Mucosa of gallbladder (tissue), 1 donor: ENCODE measurements at places on chromosomes 4 and X. TPM values are rescaled to one million over a fixed set of nuclear protein-coding genes. Genes with fewer than 3 reads are reported as not detected.

CXCR3 gene
- 1.5 TPM for total RNA-seq

DNA sequence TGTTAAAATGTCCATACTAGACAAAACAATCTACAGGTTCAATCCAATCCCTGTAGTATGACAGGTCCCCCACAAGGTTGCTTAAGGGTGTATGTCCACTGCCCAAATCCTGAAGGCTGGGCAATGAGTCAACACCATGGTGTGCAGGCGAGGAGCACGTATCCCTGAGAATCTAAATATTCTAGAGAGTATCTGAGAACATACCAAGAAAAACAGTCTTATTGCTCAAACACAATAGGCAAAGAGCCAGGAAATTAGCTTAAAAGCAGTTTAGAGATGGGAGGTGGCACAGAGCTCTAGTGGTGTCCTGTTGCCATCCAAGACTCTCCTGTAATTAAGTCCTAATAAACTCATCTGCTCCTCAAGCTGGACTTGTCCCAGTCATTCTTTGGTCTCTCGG, 37.0 kb downstream of the RCHY1 start:
- no peak for DNase-seq

DNA sequence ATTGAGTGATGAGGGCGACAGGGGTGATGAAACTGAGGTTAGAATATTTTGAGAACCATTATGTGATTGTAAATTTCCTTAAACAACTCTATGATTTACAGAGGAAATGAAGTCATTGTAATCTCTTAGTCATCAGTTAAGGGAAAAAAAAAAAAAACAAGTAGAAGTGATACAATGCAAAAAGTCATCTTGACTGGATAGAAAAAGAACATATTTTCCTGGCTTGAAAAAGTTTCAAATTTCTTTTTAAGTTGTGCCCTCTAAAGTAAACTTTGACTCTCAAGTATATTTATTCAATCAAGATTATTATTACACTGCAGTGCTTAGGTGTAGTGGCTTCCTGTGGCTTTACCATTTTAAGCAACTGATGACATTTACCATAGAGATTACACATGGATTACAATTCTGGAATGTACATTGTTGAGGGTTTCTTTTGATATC, 40.6 kb downstream of the GABRB1 start:
- DNase-seq = no peak

GRCh38 chr4:189305500-189305899, 635.2 kb upstream of the FRG1 start:
- DNase-seq = no peak

DNA sequence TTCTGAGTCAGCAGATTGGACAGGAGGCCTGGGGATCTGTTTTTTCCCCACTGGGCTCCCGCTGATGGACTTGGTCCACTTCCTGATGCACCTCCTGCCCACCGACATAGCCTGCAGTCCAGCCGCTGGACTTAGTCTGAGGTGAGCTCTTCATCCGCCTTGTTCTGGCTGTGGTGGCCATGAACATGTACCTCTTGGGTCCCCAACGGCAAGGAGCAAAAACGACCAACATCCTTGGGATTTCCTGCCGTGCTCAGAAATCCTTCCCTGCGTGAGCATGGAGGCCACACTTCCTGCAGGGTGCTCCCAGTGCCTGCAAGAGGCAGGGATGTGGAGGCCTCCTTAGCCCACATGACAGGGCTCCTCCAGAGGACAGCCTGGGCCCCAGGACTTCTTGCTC, 76.8 kb downstream of the CRMP1 start:
- DNase-seq = no peak

GRCh38 chr4:184413261-184414046, 60.9 kb downstream of the IRF2 start:
- DNase-seq = no peak

GRCh38 chr4:2545321-2546013, 9.0 kb downstream of the FAM193A start:
- no peak for DNase-seq

DNA sequence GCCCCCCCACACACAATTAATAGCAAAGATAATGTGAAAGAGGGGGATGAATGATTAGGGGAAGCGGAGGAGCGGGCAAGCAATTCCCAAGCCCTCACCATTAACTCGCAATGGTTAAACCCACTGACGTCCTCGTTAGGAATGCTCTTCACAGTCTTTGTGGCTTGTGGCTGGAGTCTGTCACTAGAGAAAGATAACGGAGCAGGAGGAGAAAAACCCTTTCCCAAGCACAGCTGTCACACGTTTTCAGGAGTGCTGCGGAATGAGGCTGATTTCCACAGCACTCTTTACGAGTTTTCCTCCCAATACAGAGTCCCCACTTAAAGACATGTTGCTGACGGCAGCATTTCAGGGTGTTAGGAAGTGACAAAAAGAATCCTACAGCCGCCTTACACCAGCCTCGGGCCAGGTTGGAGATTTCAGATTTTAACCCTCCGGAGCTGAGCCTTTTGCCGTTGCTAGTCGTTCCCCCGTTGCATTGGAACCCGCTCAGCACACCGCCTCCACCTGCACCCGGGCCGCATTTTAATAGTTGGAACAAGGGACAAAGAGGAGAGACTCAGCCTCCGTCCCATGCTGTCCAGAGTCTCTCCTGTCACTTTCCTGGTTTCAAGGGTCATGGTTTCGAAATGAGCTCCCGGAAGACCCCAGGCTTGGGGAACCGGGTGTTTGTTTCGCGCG, 92.2 kb downstream of the GEMIN8 start:
- no peak for DNase-seq

DNA sequence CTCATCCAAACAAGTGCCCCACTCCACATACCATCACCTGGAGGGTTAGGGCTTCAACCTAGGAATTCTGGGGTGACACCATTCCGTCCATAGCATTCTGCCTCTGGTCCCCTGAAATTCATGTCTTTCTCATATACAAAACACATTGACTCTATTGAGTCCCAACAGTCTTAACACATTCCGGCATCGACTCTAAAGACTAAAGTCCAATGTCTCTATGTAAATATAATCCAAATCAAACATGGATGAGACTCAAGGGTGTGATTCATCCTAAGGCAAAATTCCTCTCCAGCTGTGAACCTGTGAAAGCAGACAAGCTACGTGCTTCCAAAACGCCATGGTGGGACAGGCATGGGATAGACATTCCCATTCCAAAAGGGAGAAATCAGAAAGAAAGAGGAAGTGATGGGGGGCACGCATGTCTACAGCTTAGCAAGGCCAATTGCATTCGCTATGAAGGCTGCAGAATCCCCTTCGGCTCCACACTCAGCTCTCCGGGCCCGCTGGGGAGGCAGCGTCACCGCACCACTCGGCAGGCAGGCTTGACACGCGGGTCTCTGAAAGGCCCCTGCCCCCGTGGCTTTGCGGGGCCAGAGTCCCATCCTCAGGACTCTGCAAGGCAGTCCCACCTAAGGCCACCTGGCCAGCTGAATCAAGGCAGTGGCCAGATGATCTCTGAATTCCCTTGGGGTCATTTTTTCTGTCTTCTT, 53.2 kb downstream of the ADRA2C start:
- no peak for DNase-seq

BEX5 gene
- total RNA-seq = 41.1 TPM

PGAM4 gene
- total RNA-seq = not detected

- DNase-seq = no peak
These were observed 96.3 kb downstream of the IQCM start for GRCh38 chr4:149719357-149719756.

DYNLT3 gene
- 65.8 TPM for total RNA-seq

- DNase-seq = no peak
These were observed 116.8 kb downstream of the NAA11 start for GRCh38 chr4:79209081-79209480.

GRCh38 chrX:40283981-40284380, 186.2 kb upstream of the BCOR start:
- no peak for DNase-seq

GRCh38 chr4:143617994-143618679, 82.3 kb downstream of the FREM3 start:
- no peak for DNase-seq

DNA sequence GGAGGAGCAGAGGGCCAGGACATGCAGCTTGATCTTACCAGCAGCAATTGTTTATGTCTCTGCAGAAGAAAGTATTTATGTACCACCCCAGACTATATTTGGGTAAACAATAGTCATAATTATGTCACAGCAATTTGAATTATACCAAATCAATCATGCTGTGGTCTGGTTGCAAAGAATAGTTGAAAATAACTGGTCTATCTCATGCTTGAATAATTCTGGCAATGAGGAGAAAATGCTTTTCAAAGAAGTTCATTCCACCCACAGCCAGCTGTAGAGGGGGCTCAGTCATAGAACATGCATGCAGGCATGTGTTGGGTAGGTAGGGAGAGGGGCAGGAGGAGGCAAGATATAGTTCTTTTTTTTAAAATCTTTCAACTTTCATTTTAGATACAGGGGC, 399.2 kb downstream of the IL15 start:
- DNase-seq = no peak

GRCh38 chrX:79169484-79169883, 25.0 kb downstream of the GPR174 start:
- DNase-seq = no peak

DNA sequence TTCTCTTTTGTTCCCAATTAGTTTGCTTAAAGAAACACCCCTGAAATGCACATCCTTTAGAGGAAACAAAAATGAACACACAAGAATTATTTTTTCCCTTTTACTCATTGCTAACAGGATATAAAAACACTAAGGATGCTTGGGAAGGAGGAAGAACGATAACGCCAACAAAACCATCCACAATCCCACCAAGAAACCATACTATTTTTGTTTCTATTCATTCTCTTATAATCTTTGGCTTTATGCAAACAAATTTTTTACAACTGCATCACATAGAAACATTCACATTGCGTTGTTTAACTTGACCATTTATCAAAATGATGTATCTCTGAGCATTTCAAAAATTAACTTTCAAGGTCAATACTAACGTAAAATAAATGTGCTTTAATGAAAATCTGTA, 12.0 kb downstream of the APBB2 start:
- DNase-seq = no peak

- DNase-seq = no peak
These were observed 162.2 kb upstream of the FTHL17 start for GRCh38 chrX:31233941-31234496.

DNA sequence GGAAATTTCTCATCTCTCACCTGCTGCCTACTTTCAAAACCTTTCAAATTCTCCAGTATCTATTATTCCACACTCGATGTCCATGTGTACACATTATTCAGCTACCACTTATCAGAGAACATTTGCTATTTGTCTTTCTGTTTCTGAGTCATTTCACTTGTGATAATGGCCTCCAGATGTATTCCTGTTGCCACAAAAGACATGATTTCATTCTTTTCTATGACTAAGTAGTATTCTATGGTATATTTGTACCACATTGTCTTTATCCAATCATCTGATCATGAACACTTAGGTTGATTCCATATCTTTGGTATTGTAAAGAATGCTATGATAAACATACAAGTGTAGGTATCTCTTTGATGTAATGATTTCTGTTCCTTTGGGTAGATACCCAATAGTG, 310.1 kb upstream of the SPOCK3 start:
- no peak for DNase-seq

- DNase-seq = no peak
These were observed 5.1 kb downstream of the GRIPAP1 start for GRCh38 chrX:48996969-48997368.

DNA sequence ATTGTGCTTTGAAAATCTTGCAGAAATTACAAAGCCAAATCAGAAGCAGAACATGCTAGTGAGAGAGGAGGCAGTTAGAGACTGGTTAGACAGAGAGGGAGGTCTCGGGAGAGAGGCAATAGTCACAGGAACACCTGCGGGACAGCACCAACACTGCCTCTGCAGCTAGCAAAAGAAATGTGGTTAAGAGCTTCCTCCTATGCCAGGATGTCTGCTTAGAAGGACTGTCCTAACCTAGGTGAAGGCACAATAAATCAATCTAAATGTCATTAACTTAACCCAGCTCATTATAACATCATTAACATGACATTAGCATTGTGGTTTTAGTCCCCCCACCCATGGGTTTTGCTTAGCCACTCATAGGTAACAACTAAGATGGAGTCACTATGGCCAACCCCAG, 726.7 kb downstream of the PCDH18 start:
- no peak for DNase-seq

DNA sequence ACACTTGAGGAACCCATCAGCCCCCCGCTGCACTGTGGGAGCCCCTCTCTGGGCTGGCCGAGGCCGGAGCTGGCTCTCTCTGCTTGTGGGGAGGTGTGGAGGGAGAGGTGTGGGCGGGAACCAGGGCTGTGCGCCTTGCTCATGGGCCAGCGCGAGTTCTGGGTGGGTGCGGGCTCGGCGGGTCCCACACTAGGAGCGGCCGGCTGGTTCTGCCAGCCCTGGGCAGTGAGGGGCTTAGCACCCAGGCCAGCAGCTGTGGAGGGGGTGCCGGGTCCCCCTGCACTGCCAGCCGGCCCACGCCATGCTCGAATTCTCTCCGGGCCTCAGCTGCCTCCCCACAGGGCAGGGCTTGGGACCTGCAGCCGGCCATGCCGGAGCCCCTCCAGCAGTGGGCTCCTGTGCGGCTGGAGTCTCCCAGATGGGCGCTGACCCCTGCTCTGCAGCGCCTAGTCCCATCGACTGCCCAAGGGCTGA, 430.2 kb downstream of the FAT4 start:
- DNase-seq = no peak

- DNase-seq = no peak
These were observed 14.0 kb upstream of the GPKOW start for GRCh38 chrX:49137492-49137891.

GRCh38 chr4:35125995-35126712, 1118.2 kb downstream of the ARAP2 start:
- DNase-seq = peak; percentile 91

DNA sequence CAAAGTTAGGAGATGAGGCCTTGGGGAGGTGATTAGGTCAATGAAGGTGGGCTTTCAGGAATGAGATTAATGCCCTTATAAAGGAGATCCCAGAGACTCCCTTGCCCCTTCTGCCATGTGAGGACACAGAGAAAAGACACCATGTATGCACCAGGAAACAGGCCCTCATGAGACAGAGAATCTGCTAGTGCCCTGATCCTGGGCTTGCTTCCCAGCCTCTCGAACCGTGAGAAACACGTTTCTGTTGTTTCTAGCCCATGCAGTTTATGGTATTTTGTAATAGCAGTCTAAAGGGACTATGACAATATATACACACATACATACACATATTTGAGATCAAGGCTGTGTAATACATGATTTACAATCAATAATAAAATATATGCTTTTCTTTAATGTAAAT, 41.4 kb upstream of the ENPP6 start:
- DNase-seq = no peak
